ENCODE measurements at places on chromosomes 5 and 9.

- no peak for DNase-seq
These were observed 9.5 kb downstream of the CXXC5 start for GRCh38 chr5:139657363-139658321.

DNA sequence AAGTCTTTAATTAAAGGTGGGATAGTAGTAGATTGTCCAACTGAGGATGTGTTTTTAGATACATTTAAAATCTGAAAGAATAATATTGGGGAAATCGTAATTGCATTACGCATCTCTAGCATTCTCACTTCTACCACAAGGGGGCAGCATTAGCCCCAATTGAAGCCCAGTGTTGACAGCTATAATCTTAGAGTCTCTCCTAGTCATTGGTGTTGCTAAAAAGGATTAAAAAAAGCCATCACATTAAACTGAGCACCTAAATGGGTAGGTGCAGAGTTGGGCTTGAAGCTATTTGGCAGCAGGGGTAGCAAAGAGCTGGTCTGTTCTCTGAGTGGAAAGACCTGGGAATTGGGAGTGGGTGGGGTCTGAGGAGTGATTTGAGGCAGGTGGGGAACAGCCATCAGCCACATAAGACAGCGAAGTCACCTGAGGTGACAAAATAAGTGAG is 177.2 kb downstream of the OSTF1 start:
- DNase-seq, result peak; percentile 55

DNA sequence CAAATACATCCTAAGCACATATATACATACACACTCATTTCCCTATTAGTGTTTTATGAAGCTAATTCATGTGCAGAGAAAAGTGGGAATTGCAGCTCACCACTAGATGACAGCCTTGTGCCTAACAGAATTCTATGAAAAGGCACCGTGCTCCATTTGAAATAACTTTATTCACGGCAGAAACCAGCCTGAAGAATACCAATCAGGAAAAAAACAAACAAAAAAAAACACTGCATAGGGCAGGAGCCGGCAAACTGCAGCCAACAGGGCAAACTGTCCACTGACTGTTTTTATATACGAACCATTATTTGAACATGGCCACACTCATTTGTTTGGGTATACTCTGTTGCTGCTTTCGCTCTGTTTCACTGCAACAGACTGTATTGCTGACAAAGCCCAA is 33.6 kb downstream of the ERMP1 start:
- DNase-seq, result peak; percentile 13

DNA sequence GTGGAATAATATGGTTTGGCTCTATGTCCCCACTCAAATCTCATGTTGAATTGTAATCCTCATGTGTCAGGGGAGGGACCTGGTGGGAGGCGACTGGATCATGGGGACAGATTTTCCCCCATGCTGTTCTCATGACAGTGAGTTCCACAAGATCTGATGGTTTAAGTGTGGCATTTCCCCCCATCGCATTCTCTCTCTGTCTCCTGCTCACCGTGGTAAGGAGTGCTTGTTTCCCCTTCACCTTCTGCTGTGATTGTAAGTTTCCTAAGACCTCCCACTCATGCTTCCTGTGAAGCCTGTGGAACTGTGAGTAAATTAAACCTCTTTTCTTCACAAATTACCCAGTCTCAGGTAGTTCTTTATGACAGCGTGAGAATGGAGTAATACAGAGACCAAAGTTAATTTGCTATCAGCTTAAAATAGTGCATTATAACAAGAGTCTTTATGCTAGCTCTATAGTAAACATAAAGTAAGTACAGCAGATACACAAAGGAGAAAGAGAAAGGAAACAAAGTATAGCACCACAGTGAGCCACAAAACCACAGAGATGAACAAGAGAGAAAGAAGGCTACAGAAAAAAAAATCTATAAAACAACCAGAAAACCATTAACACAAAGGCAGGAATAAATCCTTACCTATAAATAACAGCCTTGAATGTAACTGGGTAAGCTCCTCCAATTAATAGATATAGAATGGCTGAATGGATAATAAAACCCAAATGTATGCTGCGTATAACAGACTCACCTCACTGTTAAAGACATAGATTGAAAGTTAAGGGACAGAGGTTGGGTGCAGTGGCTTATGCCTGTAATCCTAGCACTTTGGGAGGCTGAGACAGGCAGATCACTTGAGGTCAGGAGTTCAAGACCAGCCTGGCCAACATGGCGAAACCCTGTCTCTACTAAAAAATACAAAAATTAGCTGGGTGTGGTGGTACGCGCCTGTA is 39.7 kb downstream of the RAPGEF6 start:
- DNase-seq, result no peak

GRCh38 chr9:134431095-134431494 is 104.8 kb downstream of the RXRA start:
- DNase-seq, result no peak

DNA sequence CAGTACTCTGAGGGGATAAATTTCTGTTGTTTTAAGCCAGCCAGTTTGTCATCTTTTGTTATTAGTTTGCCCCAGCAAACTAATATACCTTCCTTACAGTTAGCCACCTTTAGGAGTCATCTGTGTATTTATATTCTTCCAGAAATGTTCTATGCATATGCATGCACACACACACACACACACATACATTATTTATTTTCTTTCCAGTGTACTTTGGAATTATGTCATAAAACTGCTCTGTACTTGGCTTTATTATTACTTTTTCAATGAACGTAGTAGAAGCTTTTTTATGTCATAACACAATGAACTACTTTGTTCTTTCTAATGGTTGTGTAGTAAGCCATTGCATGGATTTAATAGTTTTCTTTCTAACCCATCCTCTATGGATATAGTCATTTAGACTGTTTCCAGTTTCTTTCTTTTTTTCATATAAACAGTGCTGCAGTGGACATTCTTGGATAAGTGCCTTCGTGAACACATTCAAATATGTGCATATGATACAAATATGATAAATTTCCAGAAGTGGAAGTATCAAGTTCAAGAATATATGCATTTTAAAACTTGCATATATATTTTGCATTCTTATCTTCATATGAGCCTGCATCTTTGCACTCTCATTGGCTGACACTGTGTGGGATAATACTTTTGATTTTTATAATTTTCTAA is 26.6 kb upstream of the DAB2 start:
- no peak for DNase-seq

DNA sequence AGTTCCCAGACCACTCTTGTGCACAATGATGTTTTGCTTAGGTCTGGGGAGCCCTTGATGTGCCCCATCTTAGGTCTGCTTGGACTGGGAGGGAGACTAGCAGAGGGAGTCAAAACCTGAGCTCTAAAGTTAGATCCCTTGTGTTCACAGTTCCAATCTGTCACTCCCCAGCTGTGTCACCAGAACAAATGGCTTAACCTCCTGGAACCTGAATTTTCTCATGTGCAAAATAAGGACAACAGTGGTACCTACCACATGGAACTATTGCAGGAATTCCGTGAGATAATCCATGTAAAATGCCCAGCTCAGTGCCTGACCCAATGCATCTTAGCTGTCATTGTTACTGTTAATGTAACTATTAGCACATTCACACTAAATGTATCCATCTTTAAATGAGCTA is 45.5 kb downstream of the GALNT10 start:
- DNase-seq, result no peak

GRCh38 chr9:130786526-130786925 is 48.5 kb upstream of the ABL1 start:
- no peak for DNase-seq

- DNase-seq, result peak; percentile 69
These were observed at the start of gene BSPRY for GRCh38 chr9:113349445-113350094. BSPRY (plus strand) TSS chr9:113349541; CDS start chr9:113349580, 39 bp downstream.

GRCh38 chr5:73189871-73190376 is 16.9 kb downstream of the TMEM174 start:
- DNase-seq, result no peak

DNA sequence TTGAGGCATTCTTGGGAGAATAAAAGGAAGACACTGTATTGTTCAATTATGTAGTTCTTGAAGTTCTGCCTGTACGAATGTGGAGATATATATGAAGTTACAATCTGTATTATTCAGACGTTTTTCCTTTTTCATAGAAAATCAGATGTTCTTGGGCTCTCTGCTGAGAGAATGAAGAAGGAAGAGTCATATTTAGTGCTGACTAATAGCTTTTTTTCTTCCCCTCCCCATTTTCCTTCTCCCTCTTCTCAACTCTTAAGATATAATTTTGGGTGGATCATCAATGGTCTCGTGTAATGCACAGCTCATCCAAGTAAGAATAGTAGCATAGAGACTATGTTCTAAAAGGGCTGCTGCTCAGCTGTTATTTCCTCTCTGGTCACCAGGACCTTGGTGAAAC is 23.0 kb upstream of the FBXL7 start:
- no peak for DNase-seq

GRCh38 chr5:10233505-10233904 is 16.2 kb downstream of the ATPSCKMT start:
- DNase-seq, result no peak

- no peak for DNase-seq
These were observed 60.9 kb downstream of the IL31RA start for GRCh38 chr5:55911784-55912653.

GRCh38 chr5:7039074-7039473 is 325.8 kb downstream of the TENT4A start:
- DNase-seq, result no peak

GRCh38 chr5:154031937-154032489 is 6.7 kb downstream of the FAM114A2 start:
- no peak for DNase-seq

DNA sequence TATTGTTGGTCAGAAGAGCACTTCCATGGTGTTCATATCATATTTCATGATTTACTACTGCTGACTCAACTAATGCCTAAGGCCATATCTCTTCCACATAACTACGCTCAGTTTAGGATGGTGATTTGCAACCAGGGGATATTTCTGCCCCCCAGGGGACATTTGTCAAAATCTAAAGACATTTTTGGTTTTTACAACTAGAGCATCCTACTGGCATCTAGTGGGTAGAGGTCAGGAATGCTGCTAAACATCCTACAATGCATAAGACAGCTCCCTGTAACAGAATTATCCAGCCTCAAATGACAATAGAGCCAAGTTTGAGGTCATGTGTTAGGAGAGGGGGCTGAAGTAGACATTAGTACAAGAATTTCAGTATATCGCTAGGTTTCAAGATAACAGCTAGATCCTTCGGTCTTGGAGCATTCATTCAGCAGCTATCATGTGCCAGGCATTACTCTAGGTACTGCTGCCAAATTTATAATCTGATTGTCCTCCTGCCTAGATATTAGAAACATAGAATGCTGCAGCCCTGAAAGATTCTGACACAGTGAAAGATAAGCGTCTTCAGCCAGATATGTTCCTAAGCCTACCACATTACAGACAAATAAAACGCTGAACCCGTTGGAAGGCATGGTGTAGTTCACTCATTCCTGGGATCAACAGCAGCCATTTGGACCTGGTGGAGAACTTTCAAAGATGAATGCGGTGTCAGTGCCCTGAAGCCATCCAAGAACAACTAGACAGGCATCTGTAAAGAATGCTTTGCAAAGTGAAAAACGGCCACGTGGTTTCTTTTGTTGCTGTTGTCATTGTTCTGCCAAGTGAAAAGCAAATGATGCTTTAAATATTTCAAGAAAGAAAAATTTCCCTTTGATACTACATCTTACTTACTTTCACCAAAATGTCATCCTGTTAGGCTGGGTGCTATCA is 55.5 kb upstream of the FST start:
- DNase-seq, result no peak

- no peak for DNase-seq
These were observed 288.8 kb downstream of the ARL15 start for GRCh38 chr5:54021431-54022164.

- no peak for DNase-seq
These were observed 11.0 kb upstream of the DENND1A start for GRCh38 chr9:123940721-123941523.

DNA sequence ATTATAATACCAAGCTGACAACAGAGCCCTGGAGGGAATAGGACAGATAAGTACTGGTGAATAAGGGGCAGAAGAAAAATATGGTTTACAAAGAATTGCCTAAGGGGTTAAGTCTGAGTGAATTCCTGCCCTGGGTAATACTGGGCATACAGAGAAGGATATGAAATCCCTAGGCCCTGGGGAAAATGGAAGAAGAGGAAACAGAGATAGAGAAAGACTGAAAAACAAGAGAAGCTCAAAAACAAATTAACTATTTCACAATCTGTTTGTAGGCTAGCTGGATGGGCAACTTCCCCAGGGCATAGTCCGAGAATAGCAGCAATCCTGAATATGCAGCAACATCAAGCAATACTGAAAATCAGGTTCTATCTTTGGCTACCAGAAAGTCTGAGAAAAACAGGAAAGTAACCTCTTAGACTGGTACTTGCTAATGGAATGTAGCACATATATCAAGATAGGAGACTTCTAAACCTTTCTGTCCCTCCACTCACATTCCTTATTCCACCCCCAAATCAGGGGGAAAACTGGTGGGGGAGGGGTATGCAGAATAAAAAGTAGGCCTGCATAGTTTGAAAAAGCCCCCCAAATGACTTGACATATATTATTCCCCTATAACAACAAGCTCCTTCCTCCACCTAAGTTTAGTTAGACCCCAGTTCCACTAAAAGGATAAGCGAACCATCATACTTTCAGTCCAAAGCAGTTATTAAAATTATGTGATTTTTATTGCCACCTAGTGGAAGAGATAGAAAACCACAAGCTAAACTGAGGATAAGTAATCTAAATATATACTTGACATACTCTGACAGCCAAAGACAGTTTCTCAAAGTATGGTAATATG is 20.6 kb downstream of the SLC38A9 start:
- DNase-seq, result peak; percentile 60

- DNase-seq, result no peak
These were observed 42.4 kb downstream of the ALDH7A1 start for GRCh38 chr5:126552614-126553013.

DNA sequence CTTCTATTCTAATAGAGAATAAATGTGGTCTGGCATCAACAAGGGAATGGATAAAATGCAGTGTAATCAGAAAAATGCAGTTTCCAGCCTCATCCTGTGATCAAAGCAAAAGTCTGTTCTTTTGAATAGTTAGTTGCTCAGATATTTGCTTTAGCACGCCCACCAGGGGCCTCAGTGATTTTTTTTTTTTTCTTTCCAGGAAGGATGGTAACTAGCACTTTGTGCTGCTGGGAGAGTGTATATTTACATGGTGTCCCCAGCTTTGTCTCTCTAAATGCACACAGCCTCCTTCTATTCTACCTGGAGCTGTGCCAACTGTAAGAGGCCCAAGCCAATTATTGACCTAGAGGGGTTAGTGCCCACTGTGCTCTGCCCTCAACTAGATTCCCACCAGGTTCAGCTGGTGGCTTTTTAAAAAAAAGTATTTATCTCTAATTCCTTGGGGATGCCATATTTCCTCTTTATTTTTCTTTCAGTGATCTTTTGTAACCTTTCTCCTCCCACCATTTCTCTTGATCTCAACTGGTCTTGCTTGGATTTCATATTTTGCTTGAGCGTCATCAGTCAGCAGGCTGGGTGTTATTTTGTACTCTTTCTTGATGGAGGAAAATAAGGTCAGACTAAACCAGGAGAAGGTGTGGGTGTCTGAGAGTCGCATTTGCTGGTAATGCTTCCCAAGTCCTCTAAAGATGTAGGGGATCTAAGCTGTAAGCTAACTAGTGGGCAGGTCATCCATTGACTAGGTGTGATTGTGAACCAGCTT is 193.0 kb upstream of the C9orf72 start:
- no peak for DNase-seq

- DNase-seq, result no peak
These were observed 351.4 kb downstream of the SEMA5A start for GRCh38 chr5:9194509-9194908.

Measured in hematopoietic multipotent progenitor cell treated with erythropoietin and hydrocortisone succinate and interleukin-3 and kit ligand, for 15 days (in vitro differentiated cells).